ENCODE measurements at places on chromosomes 7 and 10.

DNA sequence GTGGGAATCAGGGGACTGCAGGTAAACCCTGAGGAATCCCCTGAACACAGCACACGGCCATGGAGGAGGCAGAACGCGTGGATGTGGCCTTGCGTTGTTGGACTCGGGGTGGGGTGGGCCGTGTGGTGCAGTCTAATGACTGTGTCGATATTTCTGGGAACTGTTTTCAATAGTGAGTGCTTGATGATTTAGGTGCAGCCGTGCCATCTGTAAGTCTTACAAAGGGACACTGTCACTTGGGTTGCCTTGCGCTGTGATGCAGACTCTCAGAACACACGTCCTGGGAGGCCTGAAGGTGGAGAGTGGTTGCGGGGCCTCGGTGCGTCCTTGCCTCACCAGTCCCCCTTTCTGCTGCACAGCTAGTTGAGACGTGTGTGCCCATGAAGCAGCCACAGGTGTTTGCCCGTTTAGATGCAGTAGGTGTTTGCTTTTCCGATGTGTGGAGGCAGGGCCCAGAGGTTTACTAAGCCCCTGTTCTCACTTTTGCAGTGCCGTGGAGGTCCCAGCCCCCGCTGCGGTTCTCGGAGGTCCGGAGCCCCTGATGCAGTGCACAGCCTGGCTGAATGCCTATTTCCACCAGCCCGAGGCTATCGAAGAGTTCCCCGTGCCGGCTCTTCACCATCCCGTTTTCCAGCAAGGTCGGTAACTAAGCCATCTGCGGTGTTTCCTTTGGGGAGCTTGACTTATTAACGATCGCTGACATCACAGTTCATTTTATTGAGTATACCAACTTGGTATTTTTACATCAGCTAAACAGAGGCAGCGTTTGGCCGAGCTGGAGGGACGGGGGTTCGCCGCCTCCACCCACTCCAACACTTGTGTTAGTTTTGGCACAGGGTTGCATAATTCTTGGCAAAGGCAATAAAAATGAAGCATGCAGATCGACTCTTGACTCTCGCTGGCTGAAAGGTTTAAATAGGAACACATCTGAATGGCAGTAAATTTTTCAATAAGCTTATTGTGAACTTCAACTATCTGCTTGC, 240.7 kb downstream of the MGMT start:
- DNase-seq, result no peak

GRCh38 chr7:143256932-143257331, 6.3 kb upstream of the GSTK1 start:
- peak; percentile 54 for DNase-seq

GRCh38 chr7:156842740-156843140, 50.2 kb downstream of the LMBR1 start:
- DNase-seq, result no peak

DNA sequence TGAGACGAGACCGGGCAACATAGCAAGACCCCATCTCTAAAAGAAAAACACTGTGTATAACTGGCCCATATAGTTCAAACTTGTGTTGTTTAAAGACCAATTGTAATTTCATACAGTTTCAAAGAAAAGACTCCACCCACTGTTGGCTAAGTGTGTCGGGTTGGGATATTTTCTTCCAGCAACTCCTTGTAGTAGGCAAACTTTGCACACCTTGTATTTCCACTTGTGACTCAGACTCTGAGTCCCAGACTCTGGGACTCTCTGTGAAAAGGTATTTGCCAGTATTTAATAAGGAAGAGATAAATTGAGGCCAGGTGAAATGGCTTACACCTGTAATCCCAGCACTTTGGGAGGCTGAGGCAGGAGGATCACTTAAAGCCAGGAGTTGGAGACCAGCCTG, 29.3 kb upstream of the RHBDD2 start:
- no peak for DNase-seq

DNA sequence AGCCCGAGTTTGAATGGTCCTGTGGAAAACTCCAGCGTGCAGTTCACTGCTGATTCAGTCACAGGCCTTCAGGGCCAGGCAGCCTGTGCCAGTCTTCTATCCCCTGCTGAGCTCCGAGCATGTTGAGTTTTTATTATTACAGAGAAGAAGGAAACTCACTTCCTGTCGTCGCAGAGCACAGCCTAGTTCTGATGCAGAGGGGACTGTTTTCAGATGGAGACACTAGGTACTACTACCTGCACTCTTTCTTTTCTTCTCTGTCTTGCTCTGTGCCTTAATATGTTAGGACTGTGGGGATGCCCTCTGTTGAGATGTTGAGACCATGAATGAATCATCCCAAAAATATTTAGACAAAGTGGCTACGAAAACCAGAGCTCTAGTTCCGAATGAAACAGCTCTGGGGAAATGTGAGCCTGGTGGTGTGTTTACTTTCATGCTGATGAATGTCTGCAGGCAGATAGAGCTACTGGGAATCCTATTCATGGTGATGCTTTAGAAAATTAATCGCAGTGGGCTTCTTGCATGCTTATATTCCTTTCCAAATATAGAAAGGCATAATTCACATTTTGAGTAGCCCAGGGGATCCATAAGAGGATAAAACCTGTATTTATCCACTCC, 29.6 kb downstream of the CASP7 start:
- no peak for DNase-seq

All from activated CD4-positive, alpha-beta T cell treated with anti-CD3 and anti-CD28 coated beads, Interleukin-2, amount 10 ng/mL, durations not matched to agents 24 days and 14 days (primary cell).